ENCODE measurements at places on chromosomes 5 and 9.

GRCh38 chr5:36198281-36198680, 43.4 kb downstream of the NADK2 start:
- no peak overlapping the region for H3K4me3 ChIP-seq
- peak; percentile 4 for DNase-seq

GRCh38 chr5:143932584-143932983, 120.6 kb downstream of the HMHB1 start:
- peak; percentile 39 for DNase-seq
- H3K4me3 ChIP-seq: no peak overlapping the region
- no peaks in the 10 kb centered on the region for H3K4me1 ChIP-seq
- H3K36me3 ChIP-seq: no peaks in the 10 kb centered on the region

DNA sequence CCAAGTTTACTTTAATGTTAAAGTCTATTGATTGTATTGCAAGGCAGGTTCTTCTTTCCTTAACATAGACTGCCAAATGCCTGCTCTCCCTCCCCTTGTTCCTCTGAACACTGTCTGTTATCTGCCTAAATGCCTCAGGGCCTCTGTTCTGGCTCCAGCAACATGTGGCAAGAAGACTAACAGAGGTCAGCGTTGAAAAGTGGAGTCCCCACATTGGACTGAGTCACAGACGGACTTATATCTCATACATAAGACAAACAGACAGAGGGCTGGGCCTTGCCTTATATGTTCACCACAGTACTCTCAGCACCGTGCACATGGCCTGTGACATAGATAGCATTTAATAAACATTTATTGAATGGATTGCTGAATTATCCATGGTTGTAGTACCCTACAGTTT, 91.4 kb downstream of the TSSK1B start:
- H3K4me1 ChIP-seq: no peaks in the 10 kb centered on the region
- no peaks in the 10 kb centered on the region for H3K27me3 ChIP-seq
- no peak overlapping the region for H3K4me3 ChIP-seq
- peak; percentile 84 for DNase-seq
- no peak overlapping the region for H3K27ac ChIP-seq

DNA sequence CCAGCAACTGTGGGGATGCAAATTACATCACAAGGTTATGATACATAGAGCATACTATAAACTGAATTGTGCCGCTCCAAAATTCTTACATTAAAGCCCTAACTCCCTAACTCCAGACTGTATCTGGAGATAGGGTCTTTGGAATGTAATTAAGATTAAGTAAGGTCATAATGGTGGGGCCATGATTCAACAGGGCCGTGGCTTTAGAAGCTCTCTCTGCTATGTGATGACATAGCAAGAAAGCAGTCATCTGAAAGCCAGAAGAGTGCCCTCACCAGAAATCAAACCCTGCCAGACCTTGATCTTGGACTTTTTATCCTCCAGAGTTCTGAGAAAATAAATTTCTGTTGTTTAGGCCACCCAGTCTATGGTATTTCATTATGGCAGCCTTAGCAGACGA, 123.9 kb downstream of the FBXL17 start:
- no peak overlapping the region for H3K4me3 ChIP-seq
- no peaks in the 10 kb centered on the region for H3K36me3 ChIP-seq
- H3K27ac ChIP-seq: no peak overlapping the region
- DNase-seq: peak; percentile 11

DNA sequence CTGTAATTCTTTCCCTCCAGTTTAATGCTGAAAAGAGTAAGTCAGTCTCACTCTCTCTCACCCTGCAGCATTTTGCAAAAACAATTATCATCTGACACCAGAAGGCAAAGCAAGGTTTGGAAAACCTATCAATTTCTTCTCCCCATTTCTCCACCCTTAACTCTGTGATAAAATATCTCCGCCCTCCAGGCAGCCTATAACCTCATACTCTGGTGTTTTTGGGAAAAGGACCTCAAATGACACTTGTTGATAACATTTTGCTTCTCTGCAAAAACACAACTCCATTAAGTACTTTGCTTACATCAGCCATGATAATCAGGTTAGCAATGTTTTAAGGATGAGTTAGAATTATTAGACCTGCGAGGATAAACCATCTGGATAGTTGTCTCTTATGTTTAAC, 2.3 kb downstream of the ANKH start:
- peaks cover 2% of the 10 kb centered on the region for H3K4me1 ChIP-seq
- H3K36me3 ChIP-seq: no peaks in the 10 kb centered on the region
- H3K27ac ChIP-seq: no peak overlapping the region
